ENCODE measurements at places on chromosomes 5 and 9.

GRCh38 chr5:37075399-37075950 lies 173.7 kb downstream of the CPLANE1 start:
- no peak for DNase-seq

DNA sequence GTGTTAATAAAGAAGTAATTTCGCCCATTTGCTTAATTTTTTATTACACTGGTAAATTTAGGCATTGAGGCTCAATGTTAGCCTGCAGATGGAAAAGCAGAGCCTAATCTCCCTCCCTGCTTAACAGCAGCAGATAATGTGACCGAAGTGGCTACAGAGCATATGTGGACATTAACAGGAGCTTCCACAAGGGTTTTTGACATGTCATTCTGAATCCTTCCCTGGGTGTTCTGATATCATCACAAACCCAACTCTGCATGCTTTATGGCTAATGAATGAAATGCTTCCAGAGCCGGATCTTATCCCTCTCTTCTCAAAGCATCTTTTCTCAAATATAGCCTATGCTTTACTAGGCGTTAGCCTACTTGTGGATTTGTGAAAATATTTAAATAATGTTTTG lies 208.6 kb downstream of the CAAP1 start:
- DNase-seq, result no peak

DNA sequence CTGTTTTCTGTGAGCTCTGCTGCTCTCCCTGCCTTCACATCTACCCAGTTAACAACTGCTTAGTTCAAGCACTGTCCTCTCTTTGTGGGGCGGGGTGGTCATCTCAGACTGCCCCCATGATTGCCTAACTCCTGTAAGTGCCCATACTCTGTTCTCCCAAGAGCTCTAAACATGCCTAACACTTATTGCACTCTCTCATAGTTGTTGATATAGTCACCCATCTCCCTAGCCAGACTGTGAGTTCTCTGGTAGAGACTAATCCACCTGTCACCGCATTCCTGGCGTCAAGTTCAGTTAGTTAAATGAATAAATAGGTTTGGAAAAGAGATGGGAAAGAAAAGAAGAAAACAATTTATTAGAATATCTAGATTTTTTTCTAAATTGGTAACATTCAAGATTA lies 18.3 kb upstream of the MUSK start:
- DNase-seq, result no peak

DNA sequence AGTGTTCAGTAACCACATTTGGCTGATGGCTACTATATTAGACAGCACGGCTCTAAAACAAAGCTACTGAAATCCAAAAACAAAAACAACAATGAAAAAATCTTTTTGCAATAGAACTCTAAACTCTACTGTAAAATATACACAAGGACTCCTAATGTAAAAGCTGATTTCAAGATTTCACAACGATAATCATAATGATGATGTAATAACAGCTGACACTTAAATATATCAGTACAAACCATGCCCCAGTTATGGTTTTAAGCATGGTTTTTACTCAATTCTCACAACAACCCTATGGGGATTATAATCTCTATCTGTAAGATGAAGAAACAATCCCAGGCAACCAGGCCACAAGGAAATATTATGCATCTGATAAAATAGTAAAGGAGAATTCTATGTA lies 3.3 kb downstream of the ZNF300 start:
- no peak for DNase-seq

GRCh38 chr5:132277971-132278853 lies 16.0 kb upstream of the SLC22A4 start:
- DNase-seq, result no peak

GRCh38 chr5:108148715-108149139 lies 233.2 kb downstream of the FBXL17 start:
- DNase-seq, result no peak

DNA sequence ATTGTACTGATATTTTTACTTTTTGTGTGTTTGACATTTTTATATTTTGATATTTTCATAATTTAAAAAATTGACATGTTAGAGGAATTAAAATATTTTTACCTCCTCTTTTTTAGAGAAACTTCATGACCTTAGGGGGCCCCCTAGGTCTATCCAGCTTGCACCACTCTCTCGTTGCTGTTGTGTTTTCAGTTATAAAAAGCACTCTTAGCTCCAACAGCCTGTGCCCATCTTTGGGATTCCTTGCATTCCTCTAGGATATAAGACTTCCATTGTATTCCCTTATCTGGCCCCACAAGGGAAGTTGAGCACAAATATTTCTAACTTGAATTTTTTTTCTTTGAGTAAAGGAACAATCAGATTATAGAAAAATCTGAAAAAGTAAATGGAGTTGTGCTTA lies 245.3 kb downstream of the SH3GL2 start:
- no peak for DNase-seq

DNA sequence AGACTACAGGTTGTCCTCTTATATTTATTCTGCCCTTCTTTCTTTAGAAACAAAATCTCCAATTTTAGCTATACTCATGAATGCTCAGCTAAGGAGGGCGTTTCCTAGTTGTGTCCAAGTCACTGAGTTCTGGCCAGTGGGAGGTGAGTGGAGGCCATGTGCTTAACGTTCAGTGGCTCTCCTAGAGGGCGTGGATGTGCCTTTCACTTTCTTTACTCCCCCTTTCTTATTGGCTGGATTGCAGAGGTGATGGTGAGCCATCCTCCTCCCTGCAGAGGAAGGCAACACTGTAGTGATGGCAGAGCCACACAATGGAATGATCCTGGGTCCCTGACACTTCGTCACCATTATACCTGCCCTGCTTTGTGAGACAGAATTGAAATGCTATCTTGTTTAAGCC lies 54.6 kb downstream of the ALG2 start:
- DNase-seq, result no peak

DNA sequence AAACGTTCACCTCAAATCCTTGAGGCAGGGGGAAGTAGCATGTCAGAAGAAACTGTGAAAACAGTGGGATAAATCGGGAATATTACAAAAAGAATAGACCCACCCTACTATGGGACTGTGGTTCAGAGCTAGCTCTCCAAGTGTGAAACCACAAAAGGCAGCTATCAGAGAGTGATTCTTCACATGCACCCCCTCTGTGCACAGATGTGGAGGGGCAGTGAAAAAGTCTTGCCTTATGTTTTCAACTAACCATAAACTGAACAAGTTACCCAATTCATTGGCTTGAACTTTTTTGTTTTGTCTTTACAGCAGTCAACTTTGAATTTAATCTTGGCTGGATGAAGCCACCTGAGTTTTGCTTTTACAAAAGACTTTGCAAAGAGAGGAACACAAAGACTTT lies 98.8 kb upstream of the NR4A3 start:
- no peak for DNase-seq

DNA sequence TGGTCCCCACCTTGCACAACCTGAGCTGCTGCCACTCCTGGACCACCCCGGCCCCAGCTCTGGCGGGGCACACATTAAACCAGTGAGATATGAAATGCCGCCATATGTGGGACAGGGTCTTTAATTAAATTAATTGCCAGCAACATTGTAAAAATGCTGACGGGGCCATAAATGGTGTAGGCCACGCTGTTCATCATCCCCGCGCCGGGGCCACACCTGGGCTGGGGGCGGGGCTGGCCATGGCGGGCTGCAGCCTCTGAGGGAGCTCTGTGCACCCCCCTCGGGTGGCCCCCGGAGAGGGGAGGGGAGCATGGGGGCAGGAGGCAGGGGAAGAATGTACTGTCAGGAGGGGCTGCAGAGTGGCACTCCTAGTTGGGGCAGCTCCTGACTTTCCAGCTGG lies 41.0 kb downstream of the UNC5A start:
- DNase-seq, result no peak

All from activated naive CD4-positive, alpha-beta T cell treated with Interleukin-2 at 50 U/mL for 16 hours (primary cell).